Activated naive CD8-positive, alpha-beta T cell treated with anti-CD3 and anti-CD28 coated beads for 36 hours (primary cell): ENCODE measurements at places on chromosomes 12 and 14.

- H3K27ac ChIP-seq, result no peak overlapping the region
- DNase-seq, result no peak
- no peak overlapping the region for H3K4me3 ChIP-seq
- no peaks in the 10 kb centered on the region for H3K27me3 ChIP-seq
These were observed 273.9 kb downstream of the ZFP36L1 start for GRCh38 chr14:68518761-68519670.

DNA sequence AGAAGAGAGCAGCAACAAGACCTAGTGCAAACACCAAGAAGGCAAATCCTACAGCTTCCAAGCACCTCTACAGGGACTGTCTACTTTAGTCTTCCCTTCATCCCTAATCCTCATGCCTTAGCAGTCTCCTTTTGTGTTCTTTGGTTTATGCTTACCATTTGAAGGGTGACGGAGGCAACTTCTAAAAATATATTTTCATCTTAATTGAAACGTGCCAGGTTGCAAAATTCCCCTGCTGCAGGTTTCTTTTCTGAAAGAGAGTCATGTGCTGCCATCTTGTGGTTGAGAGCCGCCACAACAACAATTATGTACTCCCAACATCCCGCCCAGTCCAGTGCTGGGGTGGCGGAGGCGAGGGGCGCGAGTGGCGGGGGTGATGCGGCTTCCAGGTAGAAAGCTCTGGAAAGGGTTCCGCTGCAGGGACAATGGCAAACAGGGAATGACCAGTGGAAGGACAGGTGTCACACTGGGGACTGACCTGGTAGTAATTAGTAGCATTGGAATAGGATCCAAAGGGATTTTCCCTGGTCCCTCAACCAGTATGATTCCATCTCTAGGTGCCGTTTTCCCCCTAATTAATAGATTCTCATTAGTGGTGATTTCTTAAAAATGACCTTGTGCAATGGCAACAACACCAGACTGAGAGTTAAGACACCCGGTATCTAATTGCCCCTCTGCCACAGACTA lies 80.3 kb upstream of the GNG2 start:
- DNase-seq, result peak; percentile 61
- no peak overlapping the region for H3K27ac ChIP-seq
- peaks cover 34% of the 10 kb centered on the region for H3K4me1 ChIP-seq
- no peak overlapping the region for H3K4me3 ChIP-seq
- H3K36me3 ChIP-seq, result peaks cover under 1% of the 10 kb centered on the region

DNA sequence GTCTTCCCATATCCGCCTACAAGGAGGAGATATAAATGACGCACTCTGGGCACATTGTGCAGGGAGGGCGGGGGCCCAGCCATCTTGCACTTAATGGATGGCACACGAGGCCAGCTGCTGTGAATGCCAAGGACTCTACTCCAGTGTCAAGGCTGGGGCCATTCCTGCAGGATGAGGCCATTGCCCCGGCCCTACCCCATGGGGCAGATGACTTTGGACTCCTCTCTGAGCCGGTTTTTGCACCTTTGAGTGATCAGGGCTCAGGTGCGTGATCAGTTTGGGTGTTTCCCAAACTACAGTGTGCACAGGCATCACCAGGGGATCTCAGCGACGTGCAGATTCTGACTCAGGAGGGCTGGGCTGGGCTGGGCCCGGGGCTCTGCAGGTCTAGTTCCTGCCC lies 16.1 kb downstream of the MMAB start:
- H3K27me3 ChIP-seq, result no peaks in the 10 kb centered on the region
- peaks cover 7% of the 10 kb centered on the region for H3K36me3 ChIP-seq
- no peak overlapping the region for H3K27ac ChIP-seq
- DNase-seq, result no peak

DNA sequence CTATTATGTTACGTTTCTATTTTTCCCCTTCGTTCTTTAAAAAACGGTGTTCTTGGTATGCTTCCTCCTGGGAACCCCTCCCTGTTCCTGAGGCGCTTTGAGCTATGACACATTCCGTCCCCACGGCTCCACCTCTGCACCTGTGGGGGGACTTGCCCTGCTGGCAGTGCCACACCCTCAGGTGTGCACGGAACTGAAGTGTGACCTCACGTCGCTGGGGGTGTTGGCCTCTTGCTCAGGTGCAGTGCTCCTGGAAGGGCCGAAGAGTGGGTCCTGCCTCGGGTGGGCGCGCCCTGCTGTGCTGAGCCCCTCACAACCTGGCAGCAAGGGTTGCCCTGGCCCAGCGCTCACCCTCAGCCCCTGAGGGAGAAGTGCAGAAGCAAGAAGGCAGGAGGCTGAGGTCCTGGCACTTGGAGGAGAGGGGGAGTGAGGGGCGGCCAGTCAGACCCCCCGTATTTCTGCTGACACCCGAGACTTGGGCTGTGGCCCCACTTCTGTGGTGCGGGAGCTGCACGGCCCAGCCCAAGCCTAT lies 4.9 kb downstream of the AMN start:
- no peak for DNase-seq
- peaks cover 36% of the 10 kb centered on the region for H3K27me3 ChIP-seq
- H3K27ac ChIP-seq, result no peak overlapping the region
- no peaks in the 10 kb centered on the region for H3K4me1 ChIP-seq
- no peaks in the 10 kb centered on the region for H3K36me3 ChIP-seq
- no peak overlapping the region for H3K4me3 ChIP-seq

- H3K27me3 ChIP-seq, result no peaks in the 10 kb centered on the region
- no peak for DNase-seq
- H3K4me1 ChIP-seq, result peaks cover 13% of the 10 kb centered on the region
- no peak overlapping the region for H3K27ac ChIP-seq
- H3K4me3 ChIP-seq, result no peak overlapping the region
- peaks cover 2% of the 10 kb centered on the region for H3K36me3 ChIP-seq
These were observed 13.1 kb downstream of the COPZ1 start for GRCh38 chr12:54337854-54338650.

GRCh38 chr12:18261906-18262305 lies 588 bp downstream of the PIK3C2G start:
- no peaks in the 10 kb centered on the region for H3K27me3 ChIP-seq
- DNase-seq, result no peak
- no peaks in the 10 kb centered on the region for H3K36me3 ChIP-seq
- H3K27ac ChIP-seq, result no peak overlapping the region

DNA sequence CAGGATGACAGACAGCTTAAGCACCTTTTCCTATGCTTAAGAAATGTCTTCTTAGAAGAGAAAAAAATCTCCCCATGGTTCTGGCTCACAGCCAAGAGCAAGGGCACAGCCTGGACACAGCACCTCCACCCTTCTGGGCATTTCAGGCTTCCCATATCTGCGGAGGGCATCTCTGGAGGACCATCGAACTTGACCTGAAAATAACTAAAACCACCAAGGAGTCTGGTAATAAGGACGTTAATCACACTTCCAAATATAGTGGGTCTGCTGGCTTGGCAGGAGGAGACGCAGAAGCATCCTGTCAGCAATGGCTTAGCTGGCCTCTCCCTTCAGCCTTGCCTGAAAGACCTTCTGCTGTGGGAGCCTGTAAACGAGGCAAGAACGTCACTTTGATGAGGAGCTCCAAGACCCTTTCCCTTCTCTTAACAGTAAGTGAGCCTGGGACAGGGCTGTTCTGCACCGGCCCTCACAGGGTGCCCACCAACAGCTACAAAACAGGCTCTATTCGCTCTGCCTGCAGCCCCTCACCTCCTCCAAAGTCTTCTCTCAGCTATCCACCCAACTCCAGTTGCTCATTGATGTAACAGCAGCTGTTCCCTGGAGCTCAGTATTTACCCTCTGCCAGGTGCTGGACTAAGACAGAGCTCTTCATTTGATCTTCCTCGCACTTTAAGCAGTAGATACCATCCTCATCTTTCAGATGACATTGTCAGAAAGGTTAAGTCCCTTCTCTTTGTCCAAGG lies 13.2 kb downstream of the SETD3 start:
- no peak for DNase-seq
- H3K4me1 ChIP-seq, result peaks cover 32% of the 10 kb centered on the region
- no peaks in the 10 kb centered on the region for H3K27me3 ChIP-seq
- peaks cover 6% of the 10 kb centered on the region for H3K36me3 ChIP-seq

- no peaks in the 10 kb centered on the region for H3K36me3 ChIP-seq
- H3K4me3 ChIP-seq, result no peak overlapping the region
- H3K4me1 ChIP-seq, result no peaks in the 10 kb centered on the region
- H3K27me3 ChIP-seq, result peaks cover 10% of the 10 kb centered on the region
- no peak overlapping the region for H3K27ac ChIP-seq
These were observed 117.4 kb downstream of the DICER1 start for GRCh38 chr14:95039993-95040348.

DNA sequence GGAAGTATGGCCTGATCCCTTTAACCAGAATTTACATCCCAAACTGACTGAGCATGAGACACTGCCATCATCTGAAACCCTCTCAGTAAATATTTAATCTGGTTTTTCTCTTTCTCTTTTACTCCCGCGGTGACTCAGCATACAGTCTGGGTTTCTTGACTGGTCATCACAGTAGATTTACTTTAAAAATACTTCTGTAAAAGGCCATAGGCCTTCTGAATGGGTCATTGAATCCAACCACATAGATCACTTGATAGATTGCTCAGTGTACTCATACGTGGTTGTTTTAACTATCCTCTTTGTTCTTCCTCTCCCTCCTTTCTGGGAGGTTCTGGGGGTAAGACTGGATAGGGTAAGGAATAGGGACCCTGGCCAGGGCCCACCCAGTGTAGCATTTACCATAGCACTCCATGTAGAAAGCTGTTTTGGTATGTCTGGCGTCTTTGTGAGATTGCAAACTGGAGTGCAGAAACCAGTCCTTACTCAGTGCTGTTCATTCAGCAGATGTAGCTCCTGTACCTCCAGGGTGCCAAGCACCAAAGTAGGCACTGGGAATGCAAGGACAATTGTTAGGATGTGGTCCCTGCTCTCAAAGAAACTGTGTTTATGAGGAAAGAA lies 165.7 kb downstream of the SRGAP1 start:
- H3K27me3 ChIP-seq, result no peaks in the 10 kb centered on the region
- no peak for DNase-seq
- H3K4me3 ChIP-seq, result no peak overlapping the region
- H3K36me3 ChIP-seq, result no peaks in the 10 kb centered on the region
- no peak overlapping the region for H3K27ac ChIP-seq

- H3K36me3 ChIP-seq, result no peaks in the 10 kb centered on the region
- no peak overlapping the region for H3K4me3 ChIP-seq
- H3K27ac ChIP-seq, result no peak overlapping the region
- H3K4me1 ChIP-seq, result no peaks in the 10 kb centered on the region
- DNase-seq, result no peak
These were observed 137.0 kb downstream of the SLC25A21 start for GRCh38 chr14:37035401-37035800.

- H3K36me3 ChIP-seq, result no peaks in the 10 kb centered on the region
- peaks cover 10% of the 10 kb centered on the region for H3K4me1 ChIP-seq
- peaks cover 60% of the 10 kb centered on the region for H3K27me3 ChIP-seq
- H3K27ac ChIP-seq, result no peak overlapping the region
- no peak overlapping the region for H3K4me3 ChIP-seq
- no peak for DNase-seq
These were observed 13.9 kb upstream of the KRT86 start for GRCh38 chr12:52260361-52261207.

DNA sequence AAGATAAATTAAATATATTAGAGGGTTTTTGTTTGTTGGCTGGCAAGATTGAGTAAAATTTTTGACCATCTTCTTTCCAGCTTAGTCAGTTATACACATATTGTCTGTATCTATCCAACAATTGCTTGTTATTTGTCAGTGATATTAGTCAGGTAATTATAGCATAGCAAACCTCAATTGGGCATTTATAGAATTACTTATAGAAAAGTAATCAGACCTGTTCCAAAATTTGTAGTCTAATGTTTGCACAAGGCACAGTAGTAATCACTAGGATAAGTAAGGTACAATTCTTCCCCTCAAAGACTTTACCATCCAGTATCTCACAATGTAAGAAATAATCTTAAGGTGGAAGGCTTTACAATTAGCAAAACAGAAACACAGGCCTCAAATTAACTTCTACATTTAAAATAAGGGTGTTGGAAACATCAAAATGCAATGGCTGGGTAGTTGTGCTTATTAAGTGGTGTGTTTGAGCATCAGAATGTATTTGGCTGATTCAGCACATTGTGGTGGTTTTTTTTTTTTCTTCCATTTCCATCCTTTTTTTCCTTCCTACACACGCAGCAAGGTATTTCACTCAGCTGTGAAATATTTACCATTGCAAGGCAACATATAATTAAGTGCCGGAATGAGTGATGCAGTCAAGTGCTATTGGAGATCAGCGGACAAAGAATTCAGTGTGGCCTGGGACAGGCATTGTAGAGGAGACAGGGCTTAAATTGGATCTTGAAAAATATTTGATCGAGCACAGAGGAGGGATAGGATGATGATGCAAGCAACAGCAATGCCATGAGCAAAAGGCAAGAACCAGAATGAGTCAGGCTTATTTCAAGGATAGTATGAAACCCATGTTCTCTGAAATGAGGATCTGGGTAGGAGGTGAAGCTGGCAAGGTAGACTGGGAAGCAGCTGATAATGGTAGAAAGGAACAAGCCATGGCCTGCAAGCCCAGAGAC lies 178.2 kb downstream of the AKAP6 start:
- DNase-seq, result no peak
- no peaks in the 10 kb centered on the region for H3K27me3 ChIP-seq
- H3K27ac ChIP-seq, result no peak overlapping the region
- H3K4me1 ChIP-seq, result no peaks in the 10 kb centered on the region
- no peaks in the 10 kb centered on the region for H3K36me3 ChIP-seq
- H3K4me3 ChIP-seq, result no peak overlapping the region

DNA sequence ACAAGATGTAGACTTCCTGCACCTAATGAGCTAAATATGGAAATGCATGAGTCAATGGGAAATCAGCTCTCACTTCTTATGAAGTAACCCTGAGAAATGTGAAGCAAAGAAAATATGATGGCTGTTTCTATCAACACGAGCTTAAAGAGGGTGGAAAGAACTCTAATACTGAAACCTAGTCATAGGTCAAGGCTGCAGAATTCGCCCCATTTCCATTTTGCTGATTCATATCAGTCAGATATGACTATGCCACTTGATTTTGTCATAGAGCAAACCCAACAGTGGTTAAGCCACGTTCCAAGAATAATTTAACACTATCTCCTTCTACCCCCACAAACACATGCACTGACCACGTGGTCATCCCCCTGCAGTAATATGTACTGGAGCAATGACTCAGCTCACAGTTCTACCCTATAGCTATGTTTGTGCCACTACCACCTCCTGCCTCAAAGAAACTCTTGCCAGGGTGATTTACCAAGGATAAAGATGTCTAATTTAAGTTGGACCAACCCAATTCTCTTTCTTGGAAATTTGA lies 157.5 kb downstream of the TMTC3 start:
- H3K4me3 ChIP-seq, result no peak overlapping the region
- H3K27ac ChIP-seq, result peak overlapping the region; percentile 79
- DNase-seq, result peak; percentile 50
- H3K27me3 ChIP-seq, result peaks cover 4% of the 10 kb centered on the region
- H3K36me3 ChIP-seq, result no peaks in the 10 kb centered on the region
- peaks cover 11% of the 10 kb centered on the region for H3K4me1 ChIP-seq
